ENCODE measurements at places on chromosomes 11 and 22. TPM values are rescaled to one million over a fixed set of nuclear protein-coding genes. Genes with fewer than 3 reads are reported as not detected.

CRYAB gene
- 31.9 TPM for polyA plus RNA-seq

OR9Q1 gene
- not detected for polyA plus RNA-seq

MRGPRX4 gene
- not detected for polyA plus RNA-seq

MOGAT2 gene
- 222 TPM for polyA plus RNA-seq

GAB4 gene
- polyA plus RNA-seq = not detected

CHEK2 gene
- polyA plus RNA-seq = 21.4 TPM

PRODH gene
- polyA plus RNA-seq = 197 TPM

THYN1 gene
- polyA plus RNA-seq = 58.8 TPM

SCGB1C1 gene
- not detected for polyA plus RNA-seq

SOX10 gene
- 8.8 TPM for polyA plus RNA-seq

PLEKHA7 gene
- 59.0 TPM for polyA plus RNA-seq

P2RX6 gene
- 1.4 TPM for polyA plus RNA-seq

CXCR5 gene
- 0.07 TPM for polyA plus RNA-seq

Measured in large intestine (tissue), 12 donors.